Central memory CD4-positive, alpha-beta T cell (primary cell): ENCODE measurements at places on chromosomes 7 and 10.

DNA sequence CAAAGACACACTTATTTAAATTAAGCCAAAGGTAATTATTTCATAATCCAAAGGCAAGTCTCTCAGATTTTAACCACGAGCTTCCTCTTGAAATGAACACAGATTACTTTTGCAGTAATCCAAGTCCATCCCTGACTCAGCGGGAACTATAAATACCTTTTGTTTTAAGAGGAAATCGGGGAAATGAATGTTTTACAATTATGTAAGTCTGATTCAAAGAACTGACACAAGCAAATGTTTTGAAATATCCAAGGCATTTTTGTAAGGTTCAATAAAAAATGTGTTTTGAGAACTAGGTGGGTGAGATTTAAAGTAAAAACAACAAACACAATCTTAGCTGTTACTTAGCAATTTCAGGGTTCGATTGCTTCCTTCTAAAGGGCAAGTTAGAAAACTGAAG lies 179.8 kb upstream of the ASAH2 start:
- DNase-seq, result no peak

DNA sequence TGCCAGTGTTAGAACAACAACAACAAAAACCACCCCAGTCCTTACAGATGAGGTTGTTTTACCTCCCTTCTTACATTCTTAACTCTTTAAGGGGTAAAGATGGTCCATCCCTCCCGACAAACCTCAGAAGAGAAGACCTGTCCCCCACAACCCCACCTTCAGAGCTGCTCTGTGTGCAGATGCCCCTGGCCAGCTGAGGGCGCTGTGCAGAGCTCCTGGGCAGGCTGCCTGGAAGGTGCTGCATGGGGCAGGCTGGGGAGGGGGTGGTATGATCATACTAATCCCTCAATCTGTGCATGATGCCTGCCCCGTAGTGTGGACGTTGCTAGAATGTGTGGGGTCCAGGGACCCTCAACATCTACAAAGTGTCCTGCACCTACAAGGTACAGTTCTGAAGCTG lies 387.1 kb downstream of the INHBA start:
- DNase-seq, result no peak

GRCh38 chr10:100737355-100738054 lies 7.9 kb upstream of the PAX2 start:
- no peak for DNase-seq

DNA sequence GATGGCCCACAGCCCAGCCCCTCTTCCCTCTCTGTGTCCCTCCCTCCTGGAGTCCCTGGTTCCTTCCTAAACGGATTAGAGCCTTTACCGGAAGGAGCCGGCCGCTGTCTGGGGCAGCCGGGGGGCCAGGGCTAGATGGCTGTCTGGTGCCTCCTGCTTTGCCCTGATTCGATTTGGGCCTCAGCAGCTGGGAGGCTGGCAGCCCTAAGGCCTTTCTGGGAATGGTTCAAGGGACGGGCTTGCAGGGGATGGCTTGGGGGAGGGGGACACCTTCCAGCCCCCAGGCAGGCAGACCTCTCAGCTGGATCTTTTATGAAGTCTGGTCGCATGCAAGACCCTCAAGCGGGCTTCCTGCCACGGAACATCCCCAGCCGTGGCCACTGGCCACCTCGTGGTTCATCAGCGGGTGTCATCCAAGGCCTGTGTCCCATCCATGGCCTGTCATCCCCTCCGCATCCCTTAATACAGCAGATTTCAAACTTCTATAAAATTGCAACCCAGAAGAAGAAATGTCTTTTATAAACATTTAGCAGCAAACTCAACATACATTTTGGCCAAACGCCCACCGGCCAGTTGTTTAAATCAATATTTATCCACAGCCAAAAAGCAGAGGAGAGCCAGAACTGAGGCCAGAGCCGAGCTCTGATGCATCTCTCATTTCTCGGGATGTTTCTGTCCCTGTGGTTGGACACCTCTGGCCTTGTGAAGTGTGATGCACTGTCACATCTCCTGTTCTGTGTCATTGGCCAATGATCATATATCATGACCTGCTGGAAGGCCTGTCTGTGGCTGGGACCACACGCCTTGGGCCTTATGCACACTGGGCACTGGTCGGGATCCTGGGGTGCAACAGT lies 52.0 kb downstream of the GTF2IRD1 start:
- no peak for DNase-seq

- no peak for DNase-seq
Measured at GRCh38 chr10:104099941-104100340, 14.3 kb upstream of the COL17A1 start.

DNA sequence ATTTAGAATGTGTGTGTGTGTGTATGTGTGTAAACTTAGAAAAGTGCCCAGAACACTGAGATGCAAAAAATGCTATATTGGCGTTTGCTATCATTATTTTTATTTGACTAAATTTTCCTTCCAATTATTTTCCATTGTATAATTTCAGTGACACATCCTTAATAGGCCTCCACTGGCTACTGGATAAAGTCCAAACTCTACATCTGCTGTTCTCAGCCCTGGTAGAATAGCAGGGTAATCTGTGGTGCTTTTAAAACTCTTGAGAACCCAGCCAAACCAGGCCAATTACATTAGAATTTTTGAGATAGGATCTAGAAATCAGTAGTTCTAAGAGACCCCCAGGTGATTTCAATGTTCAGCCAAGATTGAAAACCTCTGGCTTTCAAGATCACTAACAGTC lies 66.4 kb downstream of the ZNF503 start:
- DNase-seq, result no peak

DNA sequence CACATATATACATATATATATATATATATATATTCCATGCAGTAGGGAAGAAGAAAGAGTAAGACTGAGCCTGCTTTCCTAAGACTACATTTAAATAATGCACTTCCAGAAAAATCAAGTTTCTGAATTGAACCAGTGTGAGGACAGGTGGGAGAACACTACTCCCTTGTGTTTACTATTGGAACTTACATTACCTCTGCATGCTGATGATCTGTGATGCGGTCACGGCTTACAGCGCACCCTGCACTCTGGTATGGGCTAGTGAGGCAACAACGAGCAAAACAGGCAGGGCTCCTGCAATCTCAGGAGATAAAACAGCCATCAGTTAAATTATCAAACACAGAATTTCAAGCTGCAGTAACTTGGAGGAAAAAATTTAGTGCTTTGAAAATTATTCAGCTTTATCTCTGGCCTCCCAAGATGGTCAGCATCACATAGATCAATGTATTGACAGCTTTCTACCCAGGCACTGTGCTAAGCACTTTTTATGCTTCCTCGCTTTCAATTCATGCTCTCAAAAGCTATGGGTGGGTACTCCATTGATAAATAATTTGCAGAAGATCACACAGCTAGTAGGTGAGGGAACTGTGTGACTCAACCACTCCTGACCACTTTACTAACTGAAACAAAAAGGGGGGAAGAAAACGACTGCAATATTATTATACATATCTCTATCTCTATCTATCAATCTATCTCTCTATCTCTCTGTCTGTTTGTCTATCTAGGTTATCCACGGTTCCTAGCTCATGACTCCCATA lies 20.5 kb upstream of the SLC16A12 start:
- DNase-seq, result no peak
